Vagina (tissue), 2 donors: ENCODE measurements at places on chromosomes 1 and 21.

GRCh38 chr1:215517441-215517891 is 49.6 kb upstream of the KCTD3 start:
- DNase-seq = no peak

GRCh38 chr1:89929467-89930063 is 65.3 kb upstream of the ZNF326 start:
- DNase-seq = no peak

GRCh38 chr1:230204842-230205241 is 137.8 kb downstream of the GALNT2 start:
- no peak for DNase-seq

GRCh38 chr1:209382231-209383100 is 201.0 kb upstream of the CAMK1G start:
- DNase-seq = no peak

- DNase-seq = no peak
Observed at GRCh38 chr1:10508511-10508951, 33.8 kb downstream of the PEX14 start.

GRCh38 chr1:26351590-26352337 is 2.2 kb downstream of the CRYBG2 start:
- DNase-seq = no peak

GRCh38 chr1:27990920-27991537 is 31.3 kb downstream of the XKR8 start:
- DNase-seq = no peak

- no peak for DNase-seq
Observed at GRCh38 chr1:178498896-178499675, 2.3 kb upstream of the CLEC20A start.

- DNase-seq = no peak
Observed at GRCh38 chr1:174008269-174008668, 13.9 kb downstream of the RC3H1 start.

DNA sequence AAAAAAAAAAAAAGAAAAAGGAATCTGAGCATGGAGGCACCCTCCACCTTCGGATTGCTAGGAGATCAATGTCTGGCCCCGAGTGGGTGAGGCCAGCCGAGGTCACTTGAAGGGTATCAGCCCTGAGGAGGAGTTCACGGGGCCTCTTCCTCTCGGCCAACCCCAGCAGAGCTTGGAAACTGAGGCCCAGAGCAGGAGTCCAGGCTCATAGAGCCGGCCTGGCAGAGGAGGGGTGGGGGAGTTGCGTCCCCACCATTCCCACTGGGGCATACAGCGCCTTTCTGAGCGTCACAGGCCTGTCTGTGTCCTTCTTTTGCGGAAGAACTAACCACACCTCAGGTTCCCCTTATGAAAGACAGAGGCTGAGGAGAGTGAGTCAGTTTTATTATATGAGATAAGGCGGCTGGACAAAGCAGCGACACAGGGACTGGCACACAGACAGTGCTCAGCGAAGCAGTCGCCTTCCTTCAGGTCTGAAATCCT is 17.1 kb upstream of the EPHA2 start:
- DNase-seq = no peak

GRCh38 chr1:24558902-24559791 is 3.3 kb downstream of the NCMAP start:
- DNase-seq = no peak

DNA sequence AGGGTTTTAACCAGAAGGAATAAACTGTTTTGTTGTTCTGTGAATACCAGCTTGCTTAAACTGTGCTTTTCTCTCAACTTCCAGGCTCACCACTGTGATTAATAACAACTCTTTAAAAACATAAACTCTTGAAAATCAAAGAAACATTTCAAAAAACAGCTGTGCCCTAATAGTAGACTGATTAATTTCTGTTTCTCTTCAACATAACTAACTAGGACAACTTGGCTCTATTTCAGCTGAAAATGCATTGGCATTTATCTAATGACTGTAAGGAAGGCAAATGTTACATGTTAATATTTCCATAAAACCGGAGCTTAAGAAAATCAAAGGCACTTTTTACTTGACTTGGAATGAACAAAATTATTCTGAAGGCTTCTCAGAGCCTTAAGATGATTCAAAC is 656.1 kb upstream of the NEGR1 start:
- DNase-seq = no peak

GRCh38 chr1:27133991-27134390 is 20.9 kb downstream of the SLC9A1 start:
- DNase-seq = no peak

- no peak for DNase-seq
Observed at GRCh38 chr21:44955141-44955797, 15.4 kb downstream of the SLX9 start.

GRCh38 chr1:20102875-20103274 is 16.5 kb downstream of the PLA2G2D start:
- no peak for DNase-seq

- no peak for DNase-seq
Observed at GRCh38 chr21:44566403-44566802, 7.1 kb upstream of the KRTAP10-4 start.

GRCh38 chr1:35298464-35298863 is 30.0 kb downstream of the ZMYM4 start:
- no peak for DNase-seq

GRCh38 chr1:104231676-104232075 is 482.0 kb downstream of the AMY1C start:
- DNase-seq = no peak

- DNase-seq = no peak
Observed at GRCh38 chr1:151968058-151968457, 25.6 kb downstream of the S100A10 start.

DNA sequence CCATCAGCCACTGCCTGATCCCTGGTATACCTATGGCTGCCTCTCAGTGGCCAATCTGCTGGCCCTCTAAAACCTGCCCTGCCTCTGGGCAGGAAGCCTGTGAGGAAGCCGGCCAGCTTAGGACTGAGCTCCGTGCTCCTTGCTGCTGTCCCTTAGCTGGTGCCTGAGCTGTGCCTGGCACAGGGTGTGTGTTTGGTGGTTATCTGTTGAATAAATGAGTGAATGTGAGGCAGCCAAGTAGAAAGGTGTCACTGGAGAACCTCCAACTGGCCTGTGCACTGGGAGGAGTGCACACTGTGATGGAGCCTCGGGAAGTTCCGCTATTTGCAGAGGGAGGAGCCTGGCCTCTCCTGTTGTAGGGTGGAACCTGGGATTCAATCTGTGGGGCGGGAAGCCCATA is 63.4 kb upstream of the STUM start:
- DNase-seq = no peak

DNA sequence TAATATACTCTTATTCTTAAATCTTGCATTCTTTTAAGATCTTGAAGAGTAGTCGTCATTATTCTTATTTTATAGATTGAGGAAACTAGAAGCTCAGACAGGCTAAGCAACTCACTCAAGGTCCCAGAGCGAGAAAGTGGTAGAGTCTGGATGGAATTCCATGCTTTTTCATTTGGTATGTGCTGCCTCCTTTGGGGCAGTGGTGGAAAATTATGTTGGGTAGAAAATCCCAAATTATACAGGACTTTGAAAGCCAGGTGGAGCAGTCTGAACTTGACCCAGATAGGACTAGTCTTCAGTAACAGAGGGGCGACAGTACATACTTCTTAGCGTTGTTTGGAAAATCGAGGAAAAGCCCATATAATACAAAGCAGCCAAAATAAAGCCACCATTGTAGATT is 205.6 kb downstream of the ATG4C start:
- no peak for DNase-seq

DNA sequence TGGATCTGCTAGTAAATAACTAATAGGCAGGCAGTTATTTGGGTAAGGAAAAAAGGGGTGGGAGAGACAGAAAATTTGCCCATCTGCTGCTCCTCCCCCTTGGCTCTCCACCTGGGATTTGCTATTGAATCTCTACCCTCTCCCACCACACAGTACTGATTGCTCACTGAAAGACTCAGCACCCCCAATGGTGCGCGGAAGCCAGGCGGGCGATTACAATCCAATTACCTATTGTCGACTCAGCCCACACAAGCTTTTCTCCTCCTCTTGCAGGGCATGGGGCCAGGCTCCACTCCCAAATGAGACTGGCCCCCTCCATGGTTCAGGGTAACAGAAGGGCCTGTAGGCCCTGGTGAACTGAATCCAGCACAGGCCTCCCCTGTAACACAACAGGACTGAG is 2.7 kb upstream of the HMGN2 start:
- DNase-seq = no peak

DNA sequence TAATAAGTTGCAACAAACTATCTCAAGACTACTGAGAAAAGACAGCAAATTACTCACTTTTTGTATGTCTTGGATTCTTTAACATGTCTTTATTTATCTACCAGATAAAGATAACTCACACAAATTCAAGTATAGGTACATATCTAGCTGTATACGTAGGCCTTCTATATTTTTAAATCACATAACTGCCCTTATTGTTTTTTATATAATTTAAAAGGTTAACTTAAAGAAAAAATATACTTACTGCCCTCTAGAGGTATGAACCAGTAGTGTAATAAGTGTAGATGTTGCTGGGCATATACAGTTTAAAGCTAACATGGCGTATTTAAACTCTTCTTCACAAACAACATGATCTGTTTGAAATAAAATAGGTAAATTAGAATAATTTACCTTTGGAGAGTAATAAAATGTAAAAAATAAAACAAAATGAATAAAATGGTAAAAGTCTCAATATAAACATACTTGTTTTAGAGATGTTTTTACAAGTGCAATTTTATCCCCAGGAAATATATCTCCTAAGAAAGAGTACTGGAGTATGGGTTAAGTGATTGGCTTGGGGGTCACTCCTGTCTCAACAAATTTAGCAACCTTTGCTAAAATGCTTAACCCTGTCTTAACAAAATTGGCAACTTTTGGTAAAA is 235.2 kb downstream of the KCNT2 start:
- DNase-seq = no peak

GRCh38 chr1:104797982-104798381 is 1048.3 kb downstream of the AMY1C start:
- no peak for DNase-seq

- DNase-seq = no peak
Observed at GRCh38 chr1:164662462-164662861, 103.5 kb downstream of the PBX1 start.

- DNase-seq = no peak
Observed at GRCh38 chr1:162364498-162364897, 12.2 kb downstream of the SPATA46 start.

DNA sequence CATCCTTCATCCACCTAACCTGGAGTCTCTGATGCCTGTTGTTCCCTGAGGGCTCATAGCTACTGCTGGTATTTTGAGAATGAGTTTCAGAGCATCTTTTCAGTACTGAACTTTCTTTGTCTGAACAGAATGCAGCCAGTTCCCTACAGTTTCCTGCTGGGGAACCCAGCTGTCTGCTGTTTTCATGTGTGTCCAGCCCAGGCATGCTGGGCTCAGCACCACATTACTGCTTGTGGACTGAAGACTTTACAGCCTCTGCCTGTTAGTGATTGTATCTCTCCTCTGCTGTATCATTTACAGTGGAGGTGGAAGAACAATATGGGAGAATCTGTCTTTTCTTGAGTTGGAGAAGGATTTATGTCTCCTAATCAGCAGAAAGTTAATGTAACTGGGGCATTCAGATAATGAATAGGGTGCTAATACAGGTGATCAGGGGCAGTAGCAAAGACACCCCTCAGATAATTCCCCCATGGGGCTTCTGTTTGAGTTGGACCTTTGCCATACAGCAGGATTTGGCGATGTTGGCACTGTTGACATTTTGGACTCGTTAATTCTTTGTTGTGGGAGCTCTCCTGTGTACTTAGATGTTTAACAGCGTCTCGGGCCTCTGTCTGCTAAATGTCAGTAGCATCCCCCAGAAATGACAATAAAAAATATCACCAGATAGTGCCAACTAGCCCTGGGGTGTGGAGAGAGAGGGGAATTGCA is 207.7 kb downstream of the HHAT start:
- no peak for DNase-seq
